ENCODE measurements at places on chromosomes 6 and 20.

GRCh38 chr20:14069796-14070195, 74.5 kb downstream of the MACROD2 start:
- DNase-seq, result no peak

- no peak for DNase-seq
Measured at GRCh38 chr6:2823104-2823850, 18.4 kb downstream of the SERPINB1 start.

GRCh38 chr6:169201985-169202384, 51.7 kb downstream of the THBS2 start:
- no peak for DNase-seq

- peak; percentile 21 for DNase-seq
Measured at GRCh38 chr6:89924231-89924630, 30.0 kb downstream of the GJA10 start.

DNA sequence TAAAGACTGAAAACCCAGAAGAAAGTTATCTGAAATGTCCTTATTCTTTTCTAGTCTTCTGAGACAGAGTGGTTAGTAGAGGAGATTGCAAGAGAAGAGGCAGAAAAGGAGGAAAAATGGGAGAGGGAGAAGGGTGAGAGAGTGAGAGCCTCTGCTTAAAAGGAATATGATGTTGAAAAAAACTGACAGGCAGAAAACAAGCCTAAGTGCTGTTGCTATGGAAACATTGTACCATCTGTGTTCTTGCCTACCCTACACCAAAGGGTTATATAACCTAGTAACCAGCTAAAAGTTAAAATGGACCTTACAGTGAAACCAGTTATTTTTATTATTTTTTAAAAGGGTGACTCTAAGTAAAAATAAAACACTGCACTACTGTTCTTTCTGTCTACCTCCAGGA, 28.3 kb upstream of the SH3BGRL2 start:
- no peak for DNase-seq

- peak; percentile 75 for DNase-seq
Measured at GRCh38 chr20:62501801-62502495, 26.2 kb upstream of the GATA5 start.

DNA sequence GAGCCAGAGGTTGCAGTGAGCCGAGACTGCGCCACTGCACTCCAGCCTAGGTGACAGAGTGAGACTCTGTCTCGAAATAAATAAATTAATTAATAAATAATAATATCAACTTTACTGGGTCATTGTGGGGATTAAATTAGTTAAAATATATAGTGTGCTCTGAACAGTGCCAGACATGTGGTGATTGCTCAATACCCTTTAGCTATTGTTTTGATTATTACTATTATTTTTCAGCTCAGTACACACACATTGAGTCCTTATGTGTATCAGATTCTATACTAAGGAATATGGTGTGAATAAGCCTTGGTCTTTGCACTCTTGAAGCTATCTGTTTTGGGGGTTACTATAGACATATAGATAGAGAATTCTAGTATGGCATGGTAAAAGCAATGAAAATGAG, 28.9 kb downstream of the TREML1 start:
- DNase-seq, result no peak

- DNase-seq, result no peak
Measured at GRCh38 chr6:45924763-45925342, 90.8 kb downstream of the CLIC5 start.

GRCh38 chr6:20243288-20243687, 31.0 kb upstream of the MBOAT1 start:
- DNase-seq, result no peak

- peak; percentile 46 for DNase-seq
Measured at GRCh38 chr6:27065183-27065582, 182.3 kb upstream of the PRSS16 start.

DNA sequence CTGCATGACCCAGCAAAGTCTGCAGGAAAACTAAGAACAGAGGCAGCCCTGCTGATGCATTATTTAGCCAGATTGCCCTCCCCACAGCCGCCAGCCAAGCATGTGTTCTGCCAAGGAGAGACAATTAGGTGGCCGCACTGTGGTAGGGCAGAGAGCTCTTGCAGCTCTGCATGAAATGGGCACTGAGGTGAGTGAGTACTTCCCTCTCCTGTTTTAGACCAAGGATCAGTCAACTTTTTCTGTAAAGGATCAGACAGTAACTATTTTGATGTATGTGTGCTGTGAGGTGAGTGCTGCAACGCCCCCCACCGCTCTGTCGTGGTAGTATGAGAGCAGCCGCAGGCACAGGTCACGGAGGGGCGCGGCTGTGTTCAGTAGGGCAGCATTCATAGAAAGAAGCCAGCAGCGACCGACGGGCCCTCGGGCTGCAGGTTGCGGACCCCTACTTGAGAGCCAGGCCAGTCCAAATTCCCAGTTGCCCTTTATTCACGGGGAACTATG, 23.8 kb upstream of the FAM50B start:
- no peak for DNase-seq

- no peak for DNase-seq
Measured at GRCh38 chr20:53655625-53656292, 62.1 kb upstream of the ZNF217 start.

- no peak for DNase-seq
Measured at GRCh38 chr20:50133474-50134217, 19.9 kb downstream of the PEDS1 start.

GRCh38 chr6:128574402-128574801, 54.0 kb upstream of the PTPRK start:
- DNase-seq, result no peak

DNA sequence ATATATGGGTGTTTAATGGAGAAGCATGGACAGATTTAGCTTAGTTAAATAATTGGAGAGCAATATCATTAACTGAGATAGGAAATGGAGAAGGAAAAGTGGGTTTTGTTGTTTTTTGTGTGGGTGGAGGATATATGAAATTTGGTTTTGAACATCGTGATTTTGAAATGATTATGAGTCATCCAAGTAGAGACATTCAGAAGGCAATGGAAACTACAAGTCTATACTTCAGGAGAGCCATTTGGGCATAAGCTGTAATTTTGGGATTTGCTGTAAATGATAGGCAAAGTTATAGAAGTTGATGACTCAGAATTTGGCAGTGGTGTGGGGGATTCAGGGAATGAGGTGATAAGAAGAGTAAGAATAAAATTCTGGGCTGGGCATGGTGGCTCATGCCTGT, 27.4 kb upstream of the FAM135A start:
- no peak for DNase-seq

GRCh38 chr6:52019881-52020280, 67.5 kb downstream of the PKHD1 start:
- DNase-seq, result no peak

DNA sequence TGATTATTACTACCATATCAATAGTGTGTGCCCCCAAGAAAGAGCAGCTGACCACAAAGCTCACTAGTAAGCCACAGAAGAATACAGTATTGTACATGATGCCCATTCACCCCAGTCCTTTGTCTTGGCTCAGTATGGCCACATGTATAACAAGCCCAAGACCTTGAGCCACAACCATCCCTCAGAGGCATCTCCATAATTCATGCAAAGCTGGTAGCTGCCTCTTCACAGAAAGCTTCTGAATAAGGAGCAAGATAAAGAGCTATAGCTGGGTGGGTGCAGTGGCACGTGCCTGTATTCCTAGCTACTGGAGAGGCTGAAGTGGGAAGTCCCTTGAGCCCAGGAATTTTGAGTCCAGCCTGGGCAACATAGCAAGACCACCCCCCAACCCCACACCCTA, 4.8 kb upstream of the BTN1A1 start:
- no peak for DNase-seq

GRCh38 chr6:133855276-133855990, 33.5 kb upstream of the TCF21 start:
- DNase-seq, result no peak

DNA sequence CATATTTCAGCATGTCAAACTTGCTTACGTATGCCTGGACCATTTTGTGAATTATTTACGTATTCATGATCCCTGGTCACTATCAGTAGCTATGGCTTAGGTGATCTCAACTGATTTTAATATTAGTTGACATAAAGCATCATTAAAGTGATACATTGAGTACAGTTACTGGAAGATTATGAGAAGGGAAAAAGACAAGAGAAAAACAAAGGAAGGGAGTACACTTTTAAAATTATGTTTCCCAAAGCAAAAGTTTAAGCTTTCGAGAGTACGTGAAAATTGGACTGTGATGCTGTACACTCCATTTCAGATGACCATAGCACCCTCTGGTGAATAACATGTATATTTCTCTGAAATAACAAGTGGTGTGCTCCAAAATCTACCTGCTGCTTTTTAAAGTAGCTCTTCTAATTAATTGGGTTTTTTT, 215.0 kb upstream of the HSF2 start:
- peak; percentile 14 for DNase-seq

- no peak for DNase-seq
Measured at GRCh38 chr6:23989885-23990533, 136.0 kb upstream of the NRSN1 start.

DNA sequence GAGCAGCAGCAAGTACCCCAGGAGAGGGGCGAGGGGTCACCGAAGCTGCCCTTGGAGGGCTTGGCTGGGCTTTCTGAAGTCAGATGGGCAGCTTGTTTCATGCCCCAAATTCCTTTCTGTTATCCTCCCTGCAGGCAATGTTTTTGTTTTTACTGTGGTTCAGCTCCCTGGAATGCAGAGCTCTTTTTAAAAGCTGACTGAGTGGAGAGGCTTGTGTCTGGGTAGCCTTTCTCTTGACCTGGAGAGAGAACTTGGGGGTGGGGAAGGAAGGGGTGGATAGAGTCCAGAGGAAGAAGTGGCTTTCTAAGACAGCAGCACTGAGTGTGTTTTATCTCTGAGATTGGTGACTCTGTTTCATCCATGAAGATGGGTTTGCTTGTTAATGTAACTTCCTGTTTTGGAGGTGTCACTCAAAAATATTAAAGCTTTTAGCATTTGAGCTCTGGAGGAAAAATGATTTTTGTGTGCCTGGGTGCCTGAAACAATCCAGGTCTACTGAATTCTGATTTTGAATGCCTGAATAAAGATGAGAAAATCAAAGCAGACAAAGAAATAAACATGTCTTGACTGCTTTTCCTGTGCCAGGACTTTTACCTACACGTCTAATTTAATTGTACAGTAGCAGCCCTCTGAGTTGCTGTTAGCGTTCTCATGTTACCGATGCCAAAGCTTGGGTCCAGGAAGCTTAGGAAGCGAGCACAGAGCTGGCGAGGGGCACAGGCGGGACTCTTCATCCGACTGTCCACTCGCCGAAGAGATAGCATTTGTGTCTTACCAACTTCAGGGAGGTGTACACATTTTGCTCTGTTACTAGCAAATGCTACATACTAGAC, 78.2 kb upstream of the EEF1E1 start:
- peak; percentile 32 for DNase-seq

- no peak for DNase-seq
Measured at GRCh38 chr20:63074631-63075030, 67.9 kb upstream of the BHLHE23 start.

- peak; percentile 96 for DNase-seq
Measured at GRCh38 chr6:90296341-90297114, at the start of gene BACH2. Gene BACH2 (minus strand): TSS chr6:90296843. CDS start chr6:90008844, 287,999 bp downstream.

DNA sequence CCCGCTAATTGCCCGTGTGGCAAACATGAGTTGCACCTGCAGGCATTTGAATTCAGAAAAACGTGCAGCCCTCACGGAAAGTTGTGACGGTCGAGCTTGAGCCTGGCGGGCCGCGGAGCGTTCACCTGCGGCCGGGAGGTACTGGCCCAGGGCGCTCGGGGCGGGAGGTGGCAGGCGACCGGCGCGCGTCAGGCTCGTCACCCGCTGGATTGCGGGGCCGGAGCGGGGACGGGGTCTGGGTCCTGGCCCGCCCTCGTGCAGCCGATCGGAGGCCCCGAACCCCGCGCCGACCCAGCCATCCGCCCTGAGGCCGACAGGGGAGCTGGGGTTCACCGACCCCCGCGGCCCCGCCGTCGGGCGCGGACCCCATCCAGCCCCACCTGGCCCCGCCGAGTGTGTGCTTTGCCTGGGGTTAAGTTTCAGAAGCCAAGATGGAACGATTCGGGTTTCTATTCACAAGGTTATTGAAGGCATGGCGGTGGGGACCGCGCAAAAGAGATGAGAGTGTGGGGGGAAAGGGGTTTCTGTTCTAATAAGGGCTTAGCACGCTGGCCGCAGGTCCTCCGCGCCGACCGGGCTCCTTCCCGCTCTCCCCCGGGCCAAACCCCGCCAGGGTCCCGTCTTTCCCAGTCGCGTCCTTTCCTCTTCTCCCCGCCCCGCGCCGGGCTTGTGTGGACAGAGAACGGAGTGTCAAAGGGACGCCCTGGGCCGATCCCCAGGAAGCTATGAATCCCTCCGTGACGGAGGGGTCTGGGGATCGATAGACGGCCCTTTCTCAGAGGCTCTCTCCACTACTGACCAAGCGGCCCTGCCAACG, 1.6 kb upstream of the HEY2 start:
- DNase-seq, result peak; percentile 28

DNA sequence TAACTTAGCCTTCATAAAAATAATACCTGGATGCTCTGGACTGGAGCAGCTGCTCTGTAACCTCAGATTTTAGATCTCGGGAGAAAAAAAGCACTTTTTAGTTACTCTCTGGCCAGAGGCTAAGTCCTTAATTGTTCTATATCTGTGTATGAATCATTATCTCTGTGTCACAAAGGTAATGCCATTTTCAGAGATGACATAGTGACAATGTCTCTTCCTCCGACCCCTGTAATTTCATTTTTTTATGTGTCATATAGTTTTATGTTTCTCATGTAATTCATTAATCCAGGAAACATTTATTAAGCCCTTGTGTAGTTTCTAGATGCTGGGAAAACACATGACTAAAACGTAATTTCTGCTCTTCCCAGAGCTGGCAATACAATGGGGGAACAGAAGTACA, 55.6 kb downstream of the SENP6 start:
- DNase-seq, result no peak

- DNase-seq, result no peak
Measured at GRCh38 chr20:17377231-17377630, 150.4 kb downstream of the PCSK2 start.

DNA sequence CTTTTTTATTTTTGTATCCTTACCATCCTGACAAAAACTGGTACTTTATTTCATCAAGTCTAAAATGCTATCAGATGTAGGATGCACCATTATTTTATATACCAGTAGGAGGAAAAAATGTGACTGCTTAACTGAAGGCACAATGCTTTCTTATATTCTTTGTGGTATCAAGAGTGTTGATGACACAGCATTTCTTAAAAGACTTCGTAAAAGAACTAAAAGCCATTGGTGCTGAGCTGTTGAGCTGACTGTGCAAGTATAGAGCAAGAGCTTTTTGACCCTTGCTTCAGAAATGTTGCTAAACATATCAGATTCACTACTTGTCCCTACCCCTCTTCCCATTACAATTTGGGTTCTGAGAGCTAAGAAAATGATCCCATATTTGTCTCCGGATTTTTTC, 17.5 kb downstream of the SF3B5 start:
- peak; percentile 72 for DNase-seq

GRCh38 chr20:24643731-24644626, 174.6 kb downstream of the SYNDIG1 start:
- no peak for DNase-seq

GRCh38 chr6:88157106-88157505, 9.0 kb downstream of the CNR1 start:
- DNase-seq, result no peak

GRCh38 chr6:89680551-89680950, 42.0 kb upstream of the LYRM2 start:
- DNase-seq, result no peak

- DNase-seq, result no peak
Measured at GRCh38 chr6:123515715-123516114, 121.0 kb downstream of the TRDN start.

All from hematopoietic multipotent progenitor cell treated with erythropoietin and hydrocortisone succinate and interleukin-3 and kit ligand, for 4 days (in vitro differentiated cells).